Right renal cortex interstitium (tissue), 3 donors: ENCODE measurements at places on chromosomes 2 and 18. TPM values are rescaled to one million over a fixed set of nuclear protein-coding genes. Genes with fewer than 3 reads are reported as not detected.

DNA sequence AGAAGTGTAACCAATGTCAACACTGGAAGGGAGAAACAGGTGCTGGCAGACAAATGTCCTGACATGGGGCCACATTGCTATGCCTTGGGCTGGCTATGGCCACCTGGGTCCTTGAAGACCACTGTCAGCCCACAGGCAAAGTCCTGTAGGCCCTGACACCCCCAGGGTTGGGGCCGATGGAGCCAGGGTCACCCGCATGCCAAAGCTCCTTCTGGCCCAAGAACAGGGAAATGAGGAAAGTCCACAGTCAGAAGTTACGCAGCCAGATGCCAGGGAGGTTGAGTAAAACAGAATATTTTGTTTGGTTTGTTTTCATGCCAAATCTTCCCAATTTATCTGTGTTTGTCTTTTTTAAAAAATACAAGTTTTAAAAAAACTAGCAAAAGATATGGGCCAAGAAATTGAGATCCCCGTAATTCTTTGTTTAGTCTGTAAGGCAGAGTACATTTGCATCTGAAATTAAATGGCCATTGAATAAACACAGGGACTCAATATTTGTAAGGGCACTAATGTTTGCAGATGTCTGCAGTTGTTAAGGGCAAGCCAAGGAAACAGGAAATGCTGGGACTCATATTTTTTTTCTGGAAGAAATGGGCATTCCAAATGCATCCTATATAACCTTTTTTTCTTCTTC, 186.4 kb downstream of the FAM210A start:
- no peak for DNase-seq

Gene SPATA3
- not detected for polyA plus RNA-seq

GRCh38 chr2:120620025-120620793, 115.5 kb upstream of the GLI2 start:
- no peak for DNase-seq

Gene HPCAL1
- 21.5 TPM for polyA plus RNA-seq

DNA sequence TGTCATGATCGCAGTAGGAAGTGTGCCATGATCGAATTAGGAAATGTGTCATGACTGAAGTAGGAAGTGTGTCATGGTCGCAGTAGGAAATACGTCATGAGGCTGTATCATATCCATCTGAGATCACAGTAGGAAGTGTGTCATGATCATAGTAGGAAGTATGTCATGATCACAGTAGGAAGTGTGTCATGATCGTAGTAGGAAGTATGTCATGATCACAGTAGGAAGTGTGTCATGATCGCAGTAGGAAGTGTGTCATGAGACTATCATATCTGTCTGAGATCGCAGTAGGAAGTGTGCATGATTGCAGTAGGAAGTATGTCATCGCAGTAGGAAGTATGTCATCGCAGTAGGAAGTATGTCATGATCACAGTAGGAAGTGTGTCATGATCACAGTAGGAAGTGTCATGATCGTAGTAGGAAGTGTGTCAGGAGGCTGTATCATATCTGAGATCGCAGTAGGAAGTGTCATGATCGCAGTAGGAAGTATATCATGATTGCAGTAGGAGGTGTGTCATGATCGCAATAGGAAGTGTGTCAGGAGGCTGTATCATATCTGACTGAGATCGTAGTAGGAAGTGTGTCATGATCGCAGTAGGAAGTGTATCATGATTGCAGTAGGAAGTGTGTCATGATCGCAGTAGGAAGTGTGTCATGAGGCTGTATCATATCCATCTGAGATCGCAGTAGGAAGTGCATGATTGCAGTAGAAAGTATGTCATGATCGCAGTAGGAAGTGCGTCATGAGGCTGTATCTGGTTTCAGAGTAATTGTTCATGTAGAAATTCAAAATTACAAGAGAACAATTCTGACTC, 56.4 kb upstream of the NFATC1 start:
- no peak for DNase-seq

DNA sequence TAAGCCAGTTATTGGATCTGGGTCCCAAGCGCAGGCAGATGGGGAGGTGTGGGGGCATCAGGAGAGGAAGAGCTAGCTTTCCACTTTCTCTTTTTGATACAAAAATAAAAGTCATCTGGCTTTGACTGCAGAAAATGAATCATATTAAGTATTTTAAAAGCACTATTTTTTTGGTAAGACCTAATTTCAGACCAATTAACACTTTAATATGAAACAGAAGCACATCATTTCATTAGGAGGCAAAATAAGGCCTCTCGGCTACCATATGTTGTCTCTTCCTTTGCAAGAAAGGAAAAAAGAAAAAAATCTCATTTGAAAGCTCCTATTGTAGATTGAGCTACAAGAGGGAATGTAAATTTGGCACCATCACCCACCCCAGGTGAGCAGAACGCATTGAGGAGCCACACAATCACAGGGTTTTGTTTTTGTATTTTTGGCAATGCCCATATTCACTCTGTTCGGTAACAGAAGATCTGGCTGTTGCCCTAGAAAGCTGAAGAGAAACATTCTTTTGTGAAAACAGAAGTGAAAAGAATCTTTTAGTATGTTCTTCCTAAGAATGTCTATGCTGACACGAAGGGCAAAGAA, 390.7 kb upstream of the ETAA1 start:
- DNase-seq, result no peak

DNA sequence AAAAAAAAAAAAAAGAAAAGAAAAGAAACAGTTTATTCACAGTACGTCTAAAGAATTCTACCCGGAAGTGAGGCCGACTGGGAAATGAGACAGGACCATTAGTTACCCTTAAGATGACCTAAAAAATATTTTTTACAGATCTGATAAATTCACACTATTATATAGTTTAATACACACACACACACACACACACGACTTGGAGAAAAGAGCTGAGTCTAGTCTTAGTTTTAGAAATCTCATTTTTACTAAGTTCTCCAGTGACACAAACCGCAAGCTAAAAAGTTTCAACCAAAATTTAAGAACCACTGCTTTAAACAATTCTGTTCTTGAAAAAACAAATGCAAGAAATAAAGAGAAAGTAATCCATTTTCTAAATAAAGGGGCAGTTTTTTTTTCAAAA, 27.1 kb downstream of the ST3GAL5 start:
- no peak for DNase-seq

- no peak for DNase-seq
Observed at GRCh38 chr2:109166811-109167210, 37.8 kb downstream of the SH3RF3 start.

- DNase-seq, result no peak
Observed at GRCh38 chr2:31812051-31812798, 198.6 kb downstream of the MEMO1 start.
